ENCODE measurements at places on chromosomes 2 and 18.

DNA sequence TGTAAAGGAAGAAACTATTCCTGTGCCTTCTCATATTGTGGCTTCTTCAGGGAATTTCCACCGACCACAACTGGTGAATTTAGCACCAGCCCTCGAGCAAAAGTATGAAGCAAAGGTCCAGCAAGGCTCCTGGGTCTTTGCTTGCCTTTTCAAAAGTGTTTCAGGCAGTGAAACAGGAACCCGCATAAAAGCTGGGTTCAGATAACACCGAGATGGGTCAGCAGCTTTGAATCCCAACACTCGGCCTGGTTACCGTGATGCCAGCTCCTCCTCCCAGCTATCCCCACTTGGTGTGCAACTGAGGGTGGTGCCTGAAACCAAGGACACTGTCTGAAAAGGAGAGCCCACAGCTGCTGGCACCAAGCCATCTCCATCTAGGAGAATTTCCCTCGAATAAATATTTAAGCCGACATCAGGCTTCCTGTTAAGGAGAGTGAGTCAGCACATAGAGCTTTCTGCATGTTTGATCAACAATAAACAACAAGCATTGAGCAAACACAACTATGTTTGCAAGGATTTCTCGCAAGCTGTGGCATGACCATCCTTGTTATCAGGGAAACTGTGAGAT lies 69.5 kb downstream of the ANTXR1 start:
- DNase-seq = no peak

- no peak for DNase-seq
Measured at GRCh38 chr2:20425884-20426283, 21.0 kb upstream of the RHOB start.

DNA sequence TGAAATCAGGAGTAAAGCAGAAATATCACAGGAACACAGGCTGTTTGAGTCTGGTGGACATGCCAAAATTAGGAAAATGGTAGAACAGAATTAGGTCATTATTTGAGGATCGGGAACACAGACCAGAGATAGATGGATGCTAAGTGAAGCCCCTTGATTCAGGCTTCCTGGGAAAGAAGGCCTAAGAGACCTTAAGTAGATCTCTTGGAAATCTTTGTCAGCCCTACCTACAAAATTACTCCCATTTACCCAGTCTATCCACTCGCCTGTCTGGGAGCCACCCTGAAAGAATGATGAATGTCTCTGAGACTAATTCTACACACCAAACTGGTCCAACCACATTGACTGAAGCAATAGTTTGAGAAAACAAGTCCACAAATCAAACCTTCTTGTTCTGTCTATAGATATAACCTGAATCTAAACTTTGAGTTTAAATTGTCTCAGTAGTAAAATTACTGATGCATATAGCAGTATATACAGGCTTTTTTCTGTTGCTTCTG lies 36.6 kb upstream of the TANK start:
- DNase-seq = no peak

DNA sequence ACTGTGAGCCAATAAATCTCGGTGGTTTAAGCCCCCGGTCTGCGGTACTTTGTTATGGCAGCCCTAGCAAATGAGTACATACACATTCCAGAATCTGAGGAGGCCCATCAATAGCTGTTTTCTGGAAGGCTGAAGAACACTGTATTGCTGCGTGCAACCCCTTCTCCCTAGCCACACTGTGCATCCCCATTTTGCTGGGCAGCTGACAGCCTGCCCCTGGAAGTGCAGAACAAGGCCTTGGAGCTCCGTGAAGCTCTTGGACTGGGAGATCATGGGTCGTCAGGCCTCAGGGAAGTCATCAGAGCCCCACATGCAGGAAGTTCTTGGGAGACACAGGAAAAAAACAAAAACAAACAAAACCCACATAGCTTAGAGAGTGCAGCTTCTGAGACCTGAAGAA lies 90.6 kb upstream of the ST6GAL2 start:
- no peak for DNase-seq

DNA sequence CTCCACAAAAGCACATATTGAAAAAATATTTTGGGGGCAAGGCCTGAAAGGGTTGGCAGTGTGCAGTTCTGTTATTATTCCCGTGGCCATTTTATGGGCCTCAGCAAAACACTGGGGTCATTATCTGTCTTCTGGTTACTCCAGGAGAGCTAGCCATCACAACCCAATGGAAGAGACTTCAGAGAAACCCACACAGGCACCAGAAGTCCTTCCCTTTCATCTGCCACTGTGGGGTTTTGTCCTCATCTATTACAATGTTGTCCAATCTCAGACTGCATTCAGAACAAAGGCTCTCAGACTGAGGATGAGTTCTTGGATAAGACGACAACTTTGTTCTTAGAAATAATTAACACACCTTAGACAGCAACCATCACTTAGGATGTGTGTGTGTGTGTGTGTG lies 98.4 kb downstream of the PIEZO2 start:
- no peak for DNase-seq

DNA sequence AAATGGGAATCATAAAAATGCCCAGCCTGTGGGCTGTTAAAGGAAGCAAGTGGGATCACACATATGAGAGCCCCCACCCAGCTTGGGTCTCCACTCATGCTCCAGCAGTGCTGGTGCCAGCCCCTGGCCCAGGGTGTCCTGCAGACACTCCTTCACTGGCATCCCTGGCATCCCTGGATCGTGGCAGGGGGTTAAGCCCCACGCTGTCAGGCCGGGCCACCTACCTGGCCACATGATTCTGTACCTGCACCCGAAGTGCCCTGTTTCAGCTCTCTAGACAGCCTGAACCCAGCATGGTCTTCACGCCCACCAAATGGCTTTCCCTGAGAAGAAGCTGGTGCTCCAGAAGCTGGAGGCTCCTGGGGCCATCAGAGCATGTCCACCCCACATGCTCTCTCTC lies 137.4 kb downstream of the INHBB start:
- DNase-seq = no peak

DNA sequence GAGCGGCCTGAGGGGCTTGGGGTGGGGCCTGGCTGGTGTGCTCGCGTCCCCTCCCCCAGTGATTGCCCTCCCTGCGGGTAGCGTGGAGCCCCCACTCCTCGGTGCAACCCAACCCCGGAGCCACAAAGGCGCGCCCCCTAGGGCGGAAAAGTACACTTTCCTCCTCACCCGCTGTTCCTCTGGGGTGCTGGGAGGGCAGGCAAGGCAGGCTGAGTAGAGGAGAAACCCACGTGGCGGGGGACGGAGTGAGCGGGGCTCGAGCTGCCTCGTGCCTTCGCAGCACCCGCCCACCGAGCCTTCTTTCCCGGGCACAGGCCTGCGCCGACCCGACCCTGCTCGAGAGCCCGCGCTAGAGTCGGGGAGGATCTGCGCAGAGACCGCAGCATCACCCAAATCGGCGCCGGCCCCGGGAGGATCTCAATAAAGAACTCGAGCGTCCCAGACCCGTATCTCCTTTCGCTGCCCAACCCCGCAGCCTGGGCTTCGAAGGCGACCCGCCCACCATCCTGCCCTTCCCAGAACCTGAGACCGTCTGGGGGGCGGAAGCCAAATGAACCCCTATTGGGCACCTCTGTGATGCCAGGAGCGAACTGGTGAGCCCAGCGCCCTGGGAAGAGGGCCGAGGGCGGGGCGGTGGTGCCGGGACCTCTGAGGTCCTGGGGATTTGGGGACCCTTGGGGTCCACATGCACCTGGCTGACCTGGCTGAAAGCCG lies 1.5 kb downstream of the UCN start:
- DNase-seq = no peak

- no peak for DNase-seq
Measured at GRCh38 chr2:227717687-227718567, at the start of gene SLC19A3. Gene SLC19A3 (minus strand): TSS chr2:227718028. CDS start chr2:227702318, 15,710 bp downstream.

DNA sequence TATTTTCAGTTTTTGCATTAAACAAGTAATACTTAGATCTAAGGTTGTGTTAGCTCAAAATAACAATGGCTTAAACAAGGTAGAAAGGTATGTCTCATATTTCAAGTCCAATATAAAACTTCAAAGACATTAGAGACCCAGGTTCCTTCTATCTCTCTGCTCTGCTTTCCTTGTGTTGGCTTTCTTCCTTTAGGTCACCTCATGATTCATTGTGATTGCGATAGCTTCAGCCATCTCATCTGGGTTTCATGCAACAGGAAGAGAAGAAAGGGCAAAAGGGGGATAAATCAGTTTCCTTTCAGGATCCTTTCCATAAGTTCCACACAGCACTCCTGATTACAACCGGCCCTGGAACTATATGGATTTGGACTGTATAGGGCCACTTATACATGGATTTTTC lies 16.0 kb upstream of the TBR1 start:
- no peak for DNase-seq

DNA sequence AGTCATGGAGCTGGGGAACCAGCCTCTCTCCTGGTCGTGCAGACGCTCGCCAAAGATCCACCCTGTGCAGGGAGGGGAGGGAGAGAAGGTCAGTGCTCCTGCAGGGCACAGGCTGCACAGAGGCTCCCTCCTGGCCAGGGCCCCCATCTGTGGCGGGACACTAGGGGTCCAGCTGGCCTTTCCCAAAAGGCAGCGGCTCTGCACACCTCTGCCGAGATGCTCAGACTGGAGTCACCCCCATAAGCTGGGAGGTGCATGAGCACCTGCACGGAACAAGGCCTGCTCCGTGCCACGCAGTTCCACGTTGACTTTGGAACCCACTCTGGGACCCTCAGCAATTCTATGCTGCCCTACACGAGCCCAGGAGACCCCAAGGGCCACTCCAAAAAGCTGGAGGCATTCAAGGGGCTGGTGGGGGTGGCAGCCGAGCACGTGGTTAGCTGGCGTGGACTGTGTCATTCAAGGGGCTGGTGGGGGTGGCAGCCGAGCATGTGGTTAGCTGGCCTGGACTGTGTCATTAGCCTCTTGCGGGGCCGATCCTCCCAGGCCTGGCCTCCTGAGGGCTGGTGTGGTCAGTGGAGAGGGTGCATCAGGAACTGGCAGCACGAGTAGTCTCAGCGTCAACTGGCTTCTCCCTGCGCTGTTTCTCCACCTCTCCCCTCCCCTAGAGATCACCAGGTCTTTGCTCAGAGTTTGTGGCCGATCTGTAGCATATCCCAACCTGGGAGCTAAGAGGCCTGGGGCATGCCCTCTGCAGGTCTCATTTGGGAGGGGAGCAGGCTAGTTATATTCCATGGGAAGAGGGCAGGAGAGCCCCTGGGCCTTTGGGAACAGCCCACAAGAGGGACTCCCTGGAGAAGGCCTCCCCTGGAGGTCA lies 9.8 kb downstream of the SNORC start:
- no peak for DNase-seq

DNA sequence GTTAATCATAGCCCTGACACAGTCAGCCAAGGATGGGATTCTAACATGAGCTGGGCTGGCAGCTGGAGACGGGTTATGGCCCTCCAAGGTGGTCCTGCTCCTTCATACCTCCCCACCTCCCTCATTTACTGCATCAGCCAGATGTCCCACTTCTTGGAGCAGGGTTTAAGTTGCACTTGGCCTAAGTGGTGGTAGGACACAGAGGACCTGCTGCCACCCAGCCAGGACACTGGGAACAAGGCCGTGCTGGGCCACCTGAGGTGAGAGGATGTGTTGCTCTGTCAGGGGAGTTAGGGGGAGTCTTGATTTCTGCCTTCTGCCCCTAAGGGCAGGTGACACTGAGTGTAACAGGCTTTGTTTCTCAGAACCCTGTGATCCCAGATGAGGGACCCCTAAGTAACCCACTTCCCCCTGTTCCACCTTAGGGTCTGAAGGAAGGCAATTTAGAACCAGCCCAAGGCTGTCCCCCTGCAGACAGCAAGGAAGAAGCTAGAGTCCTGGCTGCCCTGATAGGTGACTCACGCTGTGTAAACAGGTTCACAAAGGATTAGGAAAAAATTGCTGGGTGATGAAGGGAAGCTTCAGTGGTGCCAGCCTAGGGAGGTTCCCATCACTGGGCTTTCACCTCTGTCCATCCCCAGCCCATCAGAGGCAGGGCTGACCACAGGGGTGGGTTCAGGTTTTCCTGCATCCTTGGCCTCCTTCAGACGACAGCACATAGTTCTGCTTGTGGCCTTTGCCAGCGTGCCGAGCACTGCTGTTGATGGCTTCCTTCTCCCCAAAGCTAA lies 114.3 kb upstream of the MCFD2 start:
- DNase-seq = no peak

DNA sequence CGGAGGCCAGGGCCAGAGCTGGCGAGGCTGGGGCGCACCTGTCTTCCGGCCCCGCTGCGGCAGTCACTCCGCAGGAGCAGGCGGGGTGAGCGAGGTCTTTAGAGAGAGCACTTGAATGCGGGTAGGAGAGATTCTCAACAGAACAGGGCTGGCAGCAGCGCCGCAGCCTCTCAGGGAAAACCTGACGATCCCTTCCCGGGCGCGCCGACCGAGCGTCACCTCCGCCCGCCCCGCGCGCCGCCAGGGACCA lies 526 bp downstream of the PRKRA start:
- peak; percentile 48 for DNase-seq

GRCh38 chr18:21703241-21703820 lies 1.2 kb downstream of the ABHD3 start:
- no peak for DNase-seq

- DNase-seq = no peak
Measured at GRCh38 chr2:205680067-205680466, 2.2 kb upstream of the NRP2 start.

- DNase-seq = no peak
Measured at GRCh38 chr18:76984193-76985155, 148.1 kb downstream of the MBP start.

DNA sequence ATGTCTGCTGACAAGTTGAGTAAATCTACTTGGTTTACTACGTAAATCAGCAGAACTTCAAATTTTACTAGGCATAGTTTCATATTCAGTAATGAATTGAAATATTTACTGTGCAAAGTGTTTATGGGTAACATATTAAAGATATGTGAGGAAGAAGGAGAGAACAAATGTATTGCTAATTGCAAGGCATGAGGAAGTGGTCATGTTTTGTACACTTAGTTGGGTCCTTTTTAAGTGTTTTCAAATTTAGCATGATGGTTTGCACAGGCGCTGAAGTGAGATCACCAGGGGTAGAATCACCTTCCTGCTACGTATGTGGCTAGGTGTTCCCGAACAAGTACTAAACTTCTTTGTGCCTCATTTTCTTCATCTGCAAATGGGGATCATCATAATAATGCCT lies 1534.4 kb downstream of the LRP1B start:
- no peak for DNase-seq

DNA sequence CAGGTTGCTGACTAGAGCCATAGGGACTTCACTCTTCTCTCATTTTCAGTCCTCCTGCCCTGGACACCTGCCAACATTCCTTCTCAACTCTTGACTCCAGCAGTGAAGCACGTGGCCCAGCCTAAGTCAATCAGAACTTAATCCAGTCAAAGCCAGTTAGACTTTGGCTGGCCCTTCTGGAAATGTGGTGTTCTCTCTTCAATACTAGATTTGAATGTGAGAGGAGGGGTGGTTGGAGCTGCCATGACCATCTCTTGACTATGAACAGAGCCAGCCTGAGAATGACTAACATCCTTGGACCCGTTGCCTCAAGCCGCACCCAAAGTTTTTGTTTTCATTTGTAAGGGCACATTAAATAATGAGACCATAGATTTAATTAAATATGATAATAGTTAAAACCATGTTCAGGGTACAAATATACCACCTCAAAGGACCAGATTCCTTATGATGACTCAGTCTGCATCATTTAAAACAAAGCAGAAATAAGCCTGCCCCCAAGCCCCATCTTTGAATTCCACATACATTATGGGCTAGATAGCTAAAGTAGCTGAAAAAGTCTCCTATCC lies 49.7 kb upstream of the RASGRP3 start:
- DNase-seq = no peak

Measured in activated T-helper 1 cell treated with anti-CD3 and anti-CD28 coated beads, Interleukin-2, amount 50 U/mL, for 16 hours (primary cell).